ENCODE measurements at places on chromosomes 5 and 9. TPM values are rescaled to one million over a fixed set of nuclear protein-coding genes. Genes with fewer than 3 reads are reported as not detected.
A peak's percentile ranks its signal among the peaks of the same experiment; 100 is the strongest.

- no peaks in the 10 kb centered on the region for H3K36me3 ChIP-seq
- H3K27ac ChIP-seq = no peak overlapping the region
- DNase-seq = no peak
Observed at GRCh38 chr9:101375546-101375945, 9.3 kb downstream of the BAAT start.

- H3K4me3 ChIP-seq = no peak overlapping the region
- H3K27ac ChIP-seq = no peak overlapping the region
- no peak for DNase-seq
- H3K36me3 ChIP-seq = no peaks in the 10 kb centered on the region
- no peaks in the 10 kb centered on the region for H3K27me3 ChIP-seq
Observed at GRCh38 chr5:104431981-104432380, 869.4 kb upstream of the NUDT12 start.

DNA sequence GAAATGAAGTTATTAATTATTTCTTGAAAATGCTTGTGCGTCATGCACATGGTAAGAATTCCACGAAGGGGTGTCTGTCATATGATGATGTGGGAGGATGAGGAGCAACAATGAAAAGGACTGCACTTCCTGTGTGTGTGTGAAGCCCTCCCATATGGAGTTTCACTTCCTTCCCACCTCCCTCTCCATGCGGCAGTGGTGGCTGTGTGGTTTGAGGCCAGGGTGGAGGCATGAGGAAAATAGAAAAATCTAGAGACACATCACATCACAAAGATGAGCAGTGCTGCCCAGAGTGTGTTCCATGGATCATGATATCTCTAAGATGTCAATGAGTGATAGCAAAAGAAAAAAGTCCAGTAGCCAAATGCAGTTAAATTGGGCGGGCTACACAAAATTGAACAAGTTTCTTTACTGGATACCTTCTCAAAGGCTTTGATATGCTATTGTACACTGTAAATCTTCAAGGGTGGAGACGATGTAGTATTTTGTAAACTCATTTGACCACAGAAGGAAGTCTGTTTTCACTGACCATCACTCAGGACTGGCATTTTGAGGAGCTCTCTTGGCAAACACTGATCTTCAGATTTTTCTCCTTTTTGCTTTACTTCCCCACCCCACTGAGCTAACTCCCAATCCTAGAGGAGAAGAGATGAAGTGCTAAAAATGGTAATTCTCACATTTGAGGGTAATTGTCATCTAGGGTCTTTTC, 55.7 kb upstream of the EQTN start:
- H3K4me3 ChIP-seq = no peak overlapping the region
- H3K4me1 ChIP-seq = peaks cover 55% of the 10 kb centered on the region
- H3K27ac ChIP-seq = peak overlapping the region; percentile 35

DNA sequence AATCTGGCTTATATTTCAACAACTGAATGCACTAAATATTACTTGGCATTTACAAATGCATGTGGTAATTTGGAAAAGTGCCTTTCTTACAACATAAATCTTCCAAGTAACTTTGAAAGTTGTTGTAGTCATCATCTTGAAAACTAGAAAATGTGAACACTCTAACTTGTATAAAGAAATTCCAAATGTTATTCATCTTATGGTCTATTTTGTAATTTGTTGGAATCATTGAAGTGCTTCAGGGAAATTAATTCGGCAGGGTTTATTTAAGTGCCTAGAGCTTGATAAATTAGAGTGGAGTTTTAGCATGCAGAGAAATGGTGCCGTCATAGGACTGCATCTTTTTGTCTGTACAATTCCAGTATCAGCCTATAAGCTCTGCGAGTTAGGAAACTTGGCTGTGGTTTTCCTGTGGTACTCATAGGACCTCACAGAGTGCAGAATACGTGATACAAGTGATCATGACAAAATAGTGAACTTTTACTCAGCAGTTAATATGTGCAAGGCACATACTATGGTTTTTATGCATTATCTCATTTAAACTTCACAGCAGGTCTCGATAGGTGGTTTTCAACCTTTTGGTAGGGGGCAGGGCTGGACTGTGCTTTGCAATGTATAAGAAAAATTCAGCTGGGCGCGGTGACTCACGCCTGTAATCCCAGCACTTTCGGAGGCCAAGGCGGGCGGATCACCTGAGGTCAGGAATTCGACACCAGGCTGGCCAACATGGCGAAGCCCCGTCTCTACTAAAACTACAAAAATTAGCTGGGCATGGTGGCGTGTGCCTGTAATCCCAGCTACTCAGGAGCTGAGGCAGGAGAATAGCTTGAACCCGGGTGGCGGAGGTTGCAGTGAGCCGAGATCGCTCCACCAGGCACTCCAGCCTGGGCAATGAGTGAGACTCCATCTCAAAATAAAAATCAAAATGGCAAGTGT, 79.6 kb downstream of the RAI14 start:
- H3K4me1 ChIP-seq = no peaks in the 10 kb centered on the region
- no peak overlapping the region for H3K4me3 ChIP-seq
- no peak for DNase-seq
- H3K27ac ChIP-seq = no peak overlapping the region

DNA sequence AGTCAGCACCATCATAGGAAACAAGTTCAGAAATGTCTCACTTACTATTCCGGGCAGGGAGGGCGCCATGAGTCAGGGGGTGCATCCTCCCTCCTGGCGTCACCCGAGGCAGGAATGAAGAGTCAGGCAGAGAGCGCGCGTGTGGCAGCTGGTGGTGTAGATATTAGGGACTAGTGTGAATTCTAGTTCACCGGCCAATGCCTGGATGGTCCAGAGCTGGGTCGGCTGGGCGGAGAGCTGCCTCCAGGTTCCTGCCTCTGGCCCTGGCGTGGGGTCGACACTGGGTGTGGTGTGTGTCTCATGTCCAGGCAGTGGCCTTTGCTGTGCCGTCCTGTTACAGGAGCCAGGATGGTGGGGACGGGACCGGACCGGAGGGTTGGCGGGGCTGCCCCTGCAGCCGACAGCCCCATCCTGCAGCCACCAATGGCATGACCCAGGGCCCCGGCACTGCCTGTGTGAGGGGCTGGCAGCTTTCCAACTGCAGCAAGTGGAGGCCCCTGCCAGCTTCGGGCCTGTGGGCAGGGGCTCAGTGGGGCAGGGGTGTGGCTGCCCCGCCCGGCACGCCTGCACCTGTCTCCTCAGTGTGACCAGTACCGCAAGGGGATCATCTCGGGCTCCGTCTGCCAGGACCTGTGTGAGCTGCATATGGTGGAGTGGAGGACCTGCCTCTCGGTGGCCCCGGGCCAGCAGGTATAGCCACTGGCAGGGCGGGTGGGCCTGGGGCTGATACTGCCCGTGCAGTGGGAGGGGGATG, 9.1 kb downstream of the DIPK1B start:
- no peak overlapping the region for H3K4me3 ChIP-seq
- peaks cover 16% of the 10 kb centered on the region for H3K4me1 ChIP-seq
- no peaks in the 10 kb centered on the region for H3K27me3 ChIP-seq
- peak overlapping the region; percentile 8 for H3K27ac ChIP-seq
- no peak for DNase-seq

DNA sequence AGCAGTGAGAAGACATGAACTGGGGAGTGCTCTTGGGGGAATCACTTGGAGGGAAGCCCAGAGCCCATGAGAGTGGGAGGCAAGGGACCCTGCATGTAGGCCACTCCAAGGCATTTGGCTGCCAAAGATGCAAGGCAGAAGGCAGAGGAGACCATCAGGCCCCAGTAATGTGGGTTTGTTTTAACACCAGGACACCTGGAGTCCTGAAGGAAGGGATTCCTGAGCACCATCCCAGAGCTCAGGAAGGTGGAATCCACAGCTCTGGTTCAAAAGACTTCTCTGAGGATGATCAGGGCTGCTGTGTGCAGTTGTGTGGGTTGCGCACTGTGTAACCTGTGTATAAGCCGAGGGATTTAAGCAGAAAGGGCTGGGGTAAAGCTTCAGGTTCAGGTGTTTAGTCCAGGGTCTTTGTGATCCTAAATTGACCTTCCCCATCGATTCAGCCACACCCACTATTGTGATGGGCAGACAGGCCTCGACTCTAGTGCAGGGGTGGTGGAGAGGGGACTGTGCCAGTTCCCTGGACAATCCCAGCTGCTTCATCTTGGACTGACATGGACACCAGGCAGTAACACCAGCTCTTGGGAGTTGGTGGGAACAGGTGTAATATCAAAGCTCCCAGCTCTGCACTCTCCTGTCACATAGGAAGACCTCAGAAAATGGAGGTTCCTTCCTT, 11.0 kb downstream of the B4GALT7 start:
- no peak overlapping the region for H3K27ac ChIP-seq
- H3K4me1 ChIP-seq = no peaks in the 10 kb centered on the region
- H3K36me3 ChIP-seq = peaks cover 3% of the 10 kb centered on the region
- no peak overlapping the region for H3K4me3 ChIP-seq
- no peak for DNase-seq
- H3K27me3 ChIP-seq = no peaks in the 10 kb centered on the region

Gene TMC1
- 0.16 TPM for polyA plus RNA-seq

DNA sequence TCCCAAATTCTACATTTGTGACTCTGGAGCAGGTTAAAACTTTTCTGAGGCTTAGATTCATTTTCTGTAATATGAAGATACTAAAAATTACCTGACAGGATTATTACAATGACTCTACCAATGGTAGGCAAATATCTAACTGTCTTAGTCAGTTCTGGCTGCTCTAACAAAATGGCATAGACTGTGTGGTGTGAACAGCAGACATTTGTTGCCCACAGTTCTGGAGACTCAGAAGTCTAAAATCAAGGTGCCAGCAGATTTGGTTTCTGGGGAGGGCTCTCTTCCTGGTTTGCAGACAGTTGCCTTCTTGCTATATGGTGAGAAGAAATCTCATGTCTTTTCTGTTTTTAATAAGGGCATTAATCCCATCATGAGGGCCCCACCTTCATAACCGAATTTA, 245.1 kb downstream of the MAST4 start:
- no peak for DNase-seq
- H3K27ac ChIP-seq = no peak overlapping the region
- no peak overlapping the region for H3K4me3 ChIP-seq
- H3K36me3 ChIP-seq = no peaks in the 10 kb centered on the region
- peaks cover 19% of the 10 kb centered on the region for H3K4me1 ChIP-seq

- peaks cover 15% of the 10 kb centered on the region for H3K36me3 ChIP-seq
- no peaks in the 10 kb centered on the region for H3K27me3 ChIP-seq
- H3K4me3 ChIP-seq = no peak overlapping the region
- DNase-seq = no peak
- peaks cover 77% of the 10 kb centered on the region for H3K4me1 ChIP-seq
Observed at GRCh38 chr5:136028090-136028489, 698 bp upstream of the TGFBI start.

- H3K4me3 ChIP-seq = no peak overlapping the region
- H3K27me3 ChIP-seq = peaks cover 16% of the 10 kb centered on the region
- no peaks in the 10 kb centered on the region for H3K36me3 ChIP-seq
- no peak overlapping the region for H3K27ac ChIP-seq
- H3K4me1 ChIP-seq = no peaks in the 10 kb centered on the region
Observed at GRCh38 chr5:1293416-1294205, 1.3 kb downstream of the TERT start.

- peak overlapping the region; percentile 24 for H3K27ac ChIP-seq
- H3K4me1 ChIP-seq = peaks cover 9% of the 10 kb centered on the region
- H3K4me3 ChIP-seq = no peak overlapping the region
- H3K27me3 ChIP-seq = no peaks in the 10 kb centered on the region
Observed at GRCh38 chr9:93173365-93174051, 10.4 kb upstream of the WNK2 start.

DNA sequence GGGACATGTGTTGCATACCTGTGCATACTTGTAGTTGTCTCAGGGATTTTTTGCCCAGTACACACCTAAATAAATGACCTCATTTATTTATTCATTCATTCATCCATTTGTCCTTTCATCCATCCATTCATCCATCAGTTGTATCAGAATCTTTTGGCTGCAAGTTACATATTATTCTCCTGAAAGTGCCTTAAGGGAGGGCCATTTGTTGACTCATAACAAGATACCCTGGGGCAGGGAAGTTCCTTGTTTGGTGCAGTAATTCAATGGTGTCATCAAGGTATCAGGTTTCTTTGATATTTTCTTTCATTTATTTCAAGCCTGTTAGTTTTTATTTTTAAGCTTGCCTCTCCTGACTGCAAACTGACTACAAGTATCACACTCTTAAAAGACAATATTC, 597.9 kb upstream of the TLE4 start:
- H3K4me1 ChIP-seq = no peaks in the 10 kb centered on the region
- H3K36me3 ChIP-seq = no peaks in the 10 kb centered on the region
- H3K27ac ChIP-seq = no peak overlapping the region
- H3K27me3 ChIP-seq = no peaks in the 10 kb centered on the region

Gene VPS13A
- 0.53 TPM for polyA plus RNA-seq

DNA sequence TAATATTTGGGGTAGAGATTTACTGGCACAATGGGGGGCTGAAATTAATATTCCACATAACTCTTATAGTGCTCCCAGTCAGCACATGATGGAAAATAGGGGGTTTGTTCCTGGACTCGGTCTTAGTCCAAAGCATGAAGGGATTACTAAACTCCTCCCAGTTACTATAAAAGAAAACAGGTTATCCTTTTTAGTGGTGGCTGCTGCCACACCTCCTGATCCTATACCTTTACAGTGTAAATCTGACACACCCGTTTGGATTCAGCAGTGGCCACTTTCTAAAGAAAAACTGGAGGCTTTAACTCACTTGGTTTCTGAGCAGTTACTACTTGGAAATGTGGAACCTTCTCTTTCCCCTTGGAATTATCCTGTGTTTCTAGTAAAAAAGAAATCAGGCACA, 572.9 kb upstream of the PTGER4 start:
- no peak overlapping the region for H3K27ac ChIP-seq
- no peaks in the 10 kb centered on the region for H3K27me3 ChIP-seq
- no peak overlapping the region for H3K4me3 ChIP-seq

DNA sequence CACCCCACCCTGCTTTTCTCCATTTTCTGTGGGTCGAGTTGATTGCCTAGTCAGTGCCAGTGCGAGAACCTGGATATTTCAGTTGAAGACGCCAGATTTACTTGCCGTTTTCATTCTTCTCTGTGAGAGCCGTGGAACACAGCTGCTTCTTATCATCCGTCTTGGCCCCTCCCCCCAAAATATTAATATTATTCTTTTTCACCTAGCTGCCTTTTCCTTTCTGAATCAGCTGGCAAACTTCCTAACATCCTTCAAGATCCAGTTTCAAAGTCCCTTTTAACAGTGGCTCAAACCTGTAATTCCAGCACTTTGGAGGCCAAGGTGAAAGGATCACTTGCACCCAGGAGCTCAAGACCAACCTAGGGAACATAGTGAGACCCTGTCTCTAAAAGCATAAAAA, 117.1 kb upstream of the RASA1 start:
- no peak for DNase-seq
- no peak overlapping the region for H3K27ac ChIP-seq
- H3K27me3 ChIP-seq = no peaks in the 10 kb centered on the region
- no peak overlapping the region for H3K4me3 ChIP-seq

- no peak for DNase-seq
- H3K27me3 ChIP-seq = no peaks in the 10 kb centered on the region
- no peaks in the 10 kb centered on the region for H3K4me1 ChIP-seq
- no peaks in the 10 kb centered on the region for H3K36me3 ChIP-seq
Observed at GRCh38 chr9:6785682-6786081, 27.9 kb downstream of the KDM4C start.

DNA sequence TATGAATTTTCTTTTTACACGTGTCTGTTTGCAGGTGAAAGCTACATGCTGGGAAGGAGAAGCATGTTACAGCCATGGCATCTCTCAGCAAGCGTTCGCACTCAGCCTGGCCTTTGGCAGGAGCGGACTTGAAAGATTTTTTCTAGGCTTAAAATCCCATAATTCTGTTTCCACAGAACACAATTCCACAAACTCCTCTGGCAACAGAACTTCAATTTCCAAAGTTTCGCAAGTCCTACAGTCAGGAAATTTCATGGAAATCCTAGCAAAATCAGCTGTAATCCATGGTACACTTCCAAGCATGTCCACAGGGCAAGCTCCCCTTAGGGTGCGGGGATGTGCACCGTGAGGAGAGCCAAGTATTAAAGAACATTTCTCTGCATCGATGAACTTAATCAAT, 35.9 kb downstream of the SUB1 start:
- H3K27ac ChIP-seq = no peak overlapping the region
- H3K36me3 ChIP-seq = no peaks in the 10 kb centered on the region
- no peaks in the 10 kb centered on the region for H3K4me1 ChIP-seq
- no peak overlapping the region for H3K4me3 ChIP-seq
- DNase-seq = no peak
- no peaks in the 10 kb centered on the region for H3K27me3 ChIP-seq

Measured in CD14-positive monocyte (primary cell).